Stimulated activated naive CD8-positive, alpha-beta T cell treated with anti-CD3 and anti-CD28 coated beads, Interleukin-15, Interleukin-2, amounts not matched to agents 100 U/mL and 50 U/mL, for 24 hours (primary cell): ENCODE measurements at places on chromosomes 7 and 10.

- DNase-seq = peak; percentile 11
Observed at GRCh38 chr7:132575982-132576720, at the start of gene PLXNA4. TSS of gene PLXNA4 (minus strand) at chr7:132576470. CDS start at chr7:132508693, 67,777 bp downstream.

GRCh38 chr7:128443831-128444600, 11.7 kb upstream of the HILPDA start:
- DNase-seq = no peak

DNA sequence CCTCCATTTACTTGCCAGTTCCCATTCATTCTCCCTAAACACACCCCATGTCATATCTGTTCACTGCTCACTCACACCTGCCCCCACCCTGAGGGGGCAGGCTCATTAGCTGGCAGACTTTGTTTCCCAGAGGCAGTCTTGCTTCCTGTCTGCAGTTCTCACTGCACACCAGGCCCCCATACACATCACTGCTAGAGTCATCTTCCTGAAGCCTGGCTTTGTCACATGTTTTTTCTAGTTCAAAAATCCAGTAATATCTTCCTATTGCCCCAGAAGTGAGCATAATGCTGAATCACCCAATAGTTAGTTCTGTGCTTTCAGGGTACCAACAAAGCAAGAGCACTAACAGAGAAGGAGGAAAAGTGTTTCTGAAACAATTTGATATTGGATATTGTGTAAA, 1.9 kb downstream of the LRRC72 start:
- DNase-seq = no peak

DNA sequence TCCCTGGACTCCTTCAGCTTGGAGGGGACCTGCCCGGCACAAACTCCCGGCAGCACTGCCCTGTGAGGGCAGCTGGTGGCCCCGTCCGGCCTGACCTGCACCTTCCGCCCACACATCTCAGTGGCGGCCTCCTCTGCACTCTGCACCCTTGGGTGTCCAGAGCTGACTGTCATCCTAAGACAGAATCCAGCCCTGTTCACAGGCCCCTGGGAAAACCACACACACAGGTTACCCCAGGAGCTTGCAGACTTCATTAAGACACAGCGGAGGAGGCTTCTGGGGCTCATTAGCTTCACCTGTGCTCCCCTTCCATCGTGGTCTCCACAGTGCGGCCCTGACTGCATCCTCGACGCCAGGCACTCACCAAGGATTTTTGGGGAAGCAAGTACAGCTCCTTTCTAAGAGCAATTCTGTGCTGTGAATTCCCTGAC, 51.5 kb upstream of the SHH start:
- no peak for DNase-seq

DNA sequence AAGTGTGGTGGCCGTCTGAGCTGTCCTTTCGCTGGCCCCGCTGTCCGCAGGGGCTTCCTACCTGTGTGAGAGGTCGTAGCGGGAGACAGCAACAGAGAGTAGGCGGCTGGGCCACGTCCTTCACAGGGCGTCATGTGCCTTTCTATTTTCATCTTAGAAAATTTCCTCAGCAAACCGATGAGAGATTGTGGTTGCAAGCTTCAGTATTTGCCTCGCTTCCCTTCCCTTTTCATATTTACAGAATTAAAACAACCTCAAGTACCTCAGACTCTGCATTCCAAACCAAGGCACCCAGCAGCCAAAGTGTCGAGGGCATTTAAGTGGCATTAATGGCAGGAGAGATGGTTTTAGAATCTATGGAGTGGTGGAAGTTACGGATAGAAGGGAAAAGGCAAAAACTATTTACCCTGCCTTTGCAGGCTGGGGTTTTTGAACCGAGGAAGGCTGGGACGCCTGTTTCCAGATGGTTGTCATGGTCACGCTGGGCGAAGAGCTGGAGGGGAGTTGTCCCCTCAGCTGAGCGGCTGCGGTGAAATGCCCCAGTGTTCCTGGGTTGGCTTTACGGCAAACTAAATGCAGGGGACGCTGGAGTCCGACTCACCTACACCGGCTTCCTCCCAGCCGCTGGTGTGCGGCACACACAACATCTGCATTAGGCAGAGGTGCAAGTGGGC, 41.9 kb downstream of the WIPI2 start:
- no peak for DNase-seq

DNA sequence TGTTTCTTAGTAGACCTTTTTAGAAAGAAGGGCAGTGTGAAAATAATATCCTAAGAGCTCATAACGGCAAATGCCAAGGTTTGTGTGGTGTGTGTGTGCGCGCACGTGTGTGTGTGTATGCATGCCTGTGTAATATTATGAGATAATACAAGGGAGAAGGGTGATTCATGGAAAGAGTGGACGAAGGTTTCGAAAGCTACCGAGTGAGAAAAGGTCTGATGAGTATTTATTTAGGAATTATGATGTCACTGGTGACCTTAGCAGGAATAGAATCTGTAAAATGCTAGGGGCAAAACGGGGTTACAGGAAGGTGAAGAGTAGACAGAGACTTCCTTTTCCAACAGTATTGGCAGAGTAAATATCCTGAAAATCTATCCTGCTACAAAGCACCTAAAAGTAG, 107.3 kb downstream of the AHR start:
- no peak for DNase-seq

DNA sequence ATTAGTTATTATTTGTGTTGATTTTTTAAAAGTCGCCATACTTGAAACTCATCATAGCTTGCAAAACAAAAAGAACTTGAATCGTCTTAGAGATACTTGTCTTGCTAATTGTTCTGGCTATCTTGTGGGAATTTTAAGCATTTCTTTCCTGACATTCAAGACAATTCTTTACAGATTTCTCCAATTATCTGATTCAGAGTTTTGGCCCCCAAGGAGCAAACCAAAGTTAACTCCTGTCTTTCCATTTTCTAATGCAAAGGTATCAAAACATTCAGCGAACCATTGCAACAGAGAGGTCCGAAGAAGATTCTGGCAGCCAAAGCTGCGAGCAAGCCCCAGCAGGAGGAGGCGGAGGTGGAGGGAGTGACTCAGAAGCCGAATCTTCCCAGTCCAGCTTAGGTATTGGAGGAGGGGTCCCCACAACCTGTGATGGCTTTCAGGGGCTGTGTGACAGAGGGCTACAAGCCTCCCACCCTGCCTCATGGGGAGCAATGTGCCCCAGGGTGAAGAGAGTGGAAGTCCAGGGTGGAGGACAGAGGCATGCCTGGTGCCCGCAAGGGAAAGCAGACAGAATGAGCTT, 119.4 kb upstream of the STK17A start:
- DNase-seq = no peak

DNA sequence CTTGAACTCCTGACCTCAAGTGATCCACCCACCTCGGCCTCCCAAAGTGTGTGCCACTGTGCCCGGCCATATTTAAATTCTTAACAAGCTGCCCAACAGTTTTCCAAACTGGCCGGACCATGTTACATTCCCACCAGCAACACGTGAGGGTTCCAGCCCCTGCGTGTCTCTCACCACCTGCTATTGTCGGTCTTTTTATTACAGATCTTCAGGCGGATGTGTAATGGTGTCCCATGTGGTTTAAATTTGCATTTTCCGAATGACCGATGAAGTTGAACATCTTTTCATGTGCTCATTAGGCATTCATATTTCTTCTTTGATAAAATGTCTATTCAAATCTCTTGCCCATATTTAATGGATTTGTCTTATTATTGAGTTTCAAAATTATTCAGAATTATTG, 11.5 kb downstream of the ELFN1 start:
- no peak for DNase-seq

DNA sequence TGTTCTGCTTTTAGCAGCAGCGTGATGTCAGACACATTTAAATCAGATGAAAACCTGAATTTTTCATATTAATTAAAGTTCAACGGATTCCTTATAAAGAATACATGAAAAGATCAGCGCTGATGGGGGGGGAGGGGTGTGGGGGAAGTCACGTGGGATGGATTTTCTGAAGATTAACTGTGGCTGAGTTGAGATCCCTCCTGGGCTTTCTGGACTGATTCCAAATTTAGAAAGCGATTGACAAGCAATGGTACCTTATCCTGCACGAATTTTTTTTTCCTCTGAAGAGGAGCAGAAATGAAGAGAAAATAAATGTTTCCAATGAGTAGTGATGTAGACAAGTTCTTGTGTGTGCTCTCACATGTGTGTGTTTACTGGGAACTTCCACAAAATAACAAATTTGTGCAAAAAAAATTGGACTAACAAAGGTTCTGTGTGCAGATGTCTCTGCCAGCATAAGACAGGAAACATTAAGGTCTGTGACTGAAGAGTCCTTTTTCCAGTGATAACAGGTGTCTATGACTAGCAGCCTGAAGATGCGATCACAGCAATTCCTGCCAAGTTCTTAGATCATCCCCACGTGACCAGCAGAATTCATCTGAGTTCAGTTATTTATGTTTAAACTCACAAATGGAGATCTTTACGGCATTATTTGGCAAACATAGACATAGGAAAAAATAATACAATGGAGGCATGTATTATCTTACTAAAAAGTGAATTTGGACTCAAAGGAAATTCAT, 585.2 kb upstream of the CELF2 start:
- DNase-seq = no peak

- DNase-seq = peak; percentile 32
Observed at GRCh38 chr7:22549667-22550513, 49.9 kb upstream of the STEAP1B start.

DNA sequence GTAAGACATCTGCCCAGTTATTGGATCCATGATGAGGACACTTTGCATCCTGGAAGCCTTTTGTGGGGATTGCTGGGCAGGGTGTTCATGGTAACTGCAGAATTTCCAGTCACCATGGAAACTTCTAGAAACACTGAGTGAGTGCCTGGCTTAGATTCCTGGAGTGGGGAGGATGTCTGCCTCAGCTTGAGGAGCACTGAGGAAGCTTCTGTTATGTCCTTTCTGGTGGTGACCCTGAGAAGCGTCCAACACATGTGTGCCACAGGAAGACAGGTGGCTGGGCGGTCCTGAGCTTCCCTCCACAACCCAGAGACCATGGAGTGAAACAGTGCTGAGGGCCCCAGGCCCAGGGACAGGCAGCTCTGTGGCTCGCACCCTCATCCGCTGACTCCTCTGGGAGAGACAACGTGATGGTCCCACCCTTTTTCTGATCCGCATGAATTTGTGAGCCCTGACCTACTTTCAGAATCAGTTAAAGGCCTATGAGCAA, 191.8 kb upstream of the CXCL12 start:
- DNase-seq = no peak

- no peak for DNase-seq
Observed at GRCh38 chr7:37709631-37710509, 26.3 kb downstream of the GPR141 start.

DNA sequence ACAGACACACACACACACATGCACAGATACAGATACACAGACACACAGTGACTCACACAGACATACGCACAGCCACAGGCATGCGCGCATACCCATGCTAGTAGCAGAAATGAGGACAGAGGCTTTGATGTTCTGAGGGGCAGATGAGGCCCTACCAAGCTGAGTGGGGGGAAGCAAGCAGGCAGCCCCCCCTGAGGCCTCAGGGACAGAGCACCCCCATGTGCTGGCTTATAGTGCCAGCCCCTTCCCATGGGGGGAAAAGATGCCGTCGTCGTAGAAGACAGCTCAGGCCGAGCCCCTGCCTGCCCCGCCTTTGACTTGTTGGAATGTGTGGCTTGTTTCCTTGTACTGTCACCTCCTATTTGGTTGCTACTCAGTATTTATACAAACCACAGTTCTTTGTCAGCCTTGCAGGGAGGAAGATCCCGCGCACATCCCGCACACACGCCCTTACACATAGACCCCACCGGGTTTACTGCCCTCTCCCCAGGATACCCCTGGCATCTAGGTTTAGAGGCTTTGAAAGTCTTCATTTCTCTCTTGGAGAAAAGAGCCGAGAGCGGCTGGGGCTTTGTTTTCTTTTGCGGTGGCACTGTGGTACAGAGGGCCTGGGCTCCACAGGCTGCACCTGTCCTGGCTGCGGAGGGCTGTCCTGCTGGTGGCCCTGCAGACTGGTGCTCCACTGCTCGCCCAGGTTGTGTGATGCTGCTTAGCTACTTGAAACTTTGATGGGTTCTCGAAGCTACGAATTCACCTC, 112.5 kb downstream of the DOCK1 start:
- DNase-seq = no peak

- DNase-seq = no peak
Observed at GRCh38 chr7:33009734-33010133, 52.5 kb downstream of the FKBP9 start.

DNA sequence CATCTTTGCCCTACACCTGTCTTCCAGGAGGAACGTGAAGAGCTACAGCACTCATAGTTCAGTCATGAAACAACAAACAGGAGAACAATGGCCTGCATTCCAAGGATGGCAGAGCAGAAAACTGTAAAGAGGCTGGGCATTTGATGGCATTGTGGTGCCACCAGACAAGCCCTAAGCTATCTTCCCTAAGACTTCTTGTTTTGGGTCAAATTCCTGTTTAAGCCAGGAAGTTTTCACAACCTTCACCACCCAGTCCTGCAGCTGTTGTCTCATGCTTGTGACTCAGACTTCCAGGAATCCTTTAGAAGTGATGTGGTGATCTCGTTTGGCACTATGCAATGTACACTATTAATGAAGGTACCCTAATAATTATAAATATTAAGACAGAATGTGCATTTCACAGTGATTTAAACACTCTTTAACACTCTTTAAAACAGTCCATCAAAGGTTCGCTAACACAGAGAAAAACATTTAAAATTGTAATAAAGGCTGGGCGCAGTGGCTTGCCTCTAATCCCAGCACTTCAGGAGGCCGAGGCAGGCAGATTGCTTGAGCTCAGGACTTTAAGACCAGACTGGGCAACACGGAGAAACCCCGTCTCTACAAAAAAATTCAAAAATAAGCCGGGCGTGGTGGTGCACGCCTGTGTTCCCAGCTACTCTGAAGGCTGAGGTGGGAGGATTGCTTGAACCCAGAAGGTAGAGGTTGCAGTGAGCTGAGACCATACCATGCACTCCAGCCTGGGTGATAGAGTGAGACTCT, 2.7 kb upstream of the HERPUD2 start:
- no peak for DNase-seq

GRCh38 chr7:159210581-159211235, 66.0 kb upstream of the VIPR2 start:
- no peak for DNase-seq

GRCh38 chr10:45545150-45545549, 127.4 kb downstream of the ZFAND4 start:
- no peak for DNase-seq

GRCh38 chr10:122988501-122988900, 8.3 kb downstream of the PSTK start:
- DNase-seq = no peak

- DNase-seq = peak; percentile 69
Observed at GRCh38 chr10:132575320-132576201, 38.0 kb downstream of the INPP5A start.

GRCh38 chr10:107741971-107742370, 577.5 kb upstream of the SORCS1 start:
- DNase-seq = no peak

GRCh38 chr10:110636932-110637557, 7.1 kb upstream of the RBM20 start:
- DNase-seq = no peak

GRCh38 chr10:33134011-33134751, 176.2 kb upstream of the ITGB1 start:
- DNase-seq = peak; percentile 70

GRCh38 chr7:116500078-116500853, 728 bp downstream of the CAV2 start:
- DNase-seq = peak; percentile 46
